Effector CD4-positive, alpha-beta T cell (primary cell): ENCODE measurements at places on chromosomes 6 and 20.

DNA sequence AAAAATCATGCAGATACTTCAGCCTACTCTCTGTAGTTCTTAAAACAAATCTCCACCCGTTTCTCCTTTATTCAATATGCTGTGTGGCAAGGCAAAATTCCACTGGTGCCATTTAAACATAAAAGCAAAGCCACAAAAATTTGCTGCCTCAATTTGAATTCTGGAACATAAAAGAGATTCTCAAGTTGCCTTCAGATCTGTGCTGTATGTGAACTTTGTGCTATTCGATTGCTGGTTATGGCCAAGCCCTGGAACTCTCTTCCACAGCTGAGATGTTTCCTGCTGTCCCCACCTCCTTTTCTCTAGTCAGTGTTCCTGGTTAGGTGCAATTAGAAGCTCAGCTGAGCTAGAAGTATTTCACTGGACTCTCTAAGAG, 395.3 kb upstream of the BTBD3 start:
- no peak for DNase-seq

DNA sequence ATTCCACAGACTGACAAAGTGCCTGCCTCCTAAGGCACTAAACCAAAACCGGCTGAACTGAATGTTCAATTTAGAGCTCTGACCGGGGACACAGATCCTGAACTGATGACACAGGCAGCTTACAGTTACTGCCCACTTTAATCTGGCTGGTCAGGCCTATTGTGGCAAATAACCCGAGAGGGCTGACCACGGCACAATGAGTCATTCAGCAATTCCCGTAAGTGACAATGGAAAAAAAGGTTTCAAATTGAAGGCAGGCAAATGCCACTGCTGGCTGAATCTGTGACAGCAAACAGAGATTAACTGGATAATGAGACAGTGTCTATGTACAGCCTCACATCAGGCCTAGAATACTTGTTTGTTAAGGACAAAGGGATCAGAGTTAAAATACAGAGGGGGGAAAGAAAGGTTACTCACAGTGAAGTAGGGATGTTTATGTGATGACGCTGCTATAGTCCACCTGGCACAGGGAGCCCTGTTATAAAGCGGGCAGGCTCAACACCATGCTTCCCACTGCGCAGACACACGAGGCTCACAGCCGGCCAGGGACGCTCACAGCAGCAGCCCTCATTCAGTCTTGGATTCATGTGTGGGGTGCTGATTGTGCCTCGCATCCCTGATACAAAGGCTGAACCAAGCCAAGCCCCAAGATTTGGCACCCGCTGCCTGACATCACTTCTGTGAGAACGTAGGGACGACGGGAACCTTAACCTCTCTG, 54.4 kb downstream of the RTN4IP1 start:
- DNase-seq, result no peak

GRCh38 chr6:101907356-101908217, 514.1 kb downstream of the GRIK2 start:
- DNase-seq, result no peak

DNA sequence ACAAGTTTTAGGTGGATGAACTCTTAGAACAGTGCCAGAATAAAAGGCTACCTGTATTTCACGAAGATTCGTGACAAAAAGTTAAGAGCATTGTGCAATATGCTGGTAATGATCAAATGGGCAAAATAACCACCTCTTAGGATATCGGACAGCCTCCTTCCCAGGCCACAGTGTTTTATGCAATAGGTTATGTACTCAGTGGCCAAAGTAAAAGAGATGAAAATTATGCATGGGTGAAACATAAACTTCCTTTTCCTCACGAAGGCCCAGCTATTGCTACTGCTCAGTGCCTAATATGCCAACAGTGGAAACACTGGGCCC, 153.6 kb upstream of the SIM1 start:
- DNase-seq, result no peak
